NCI-H2081 treated with DMSO at 0.1 percent for 48 hours (cell line): ENCODE measurements at places on chromosomes 7 and 10.

DNA sequence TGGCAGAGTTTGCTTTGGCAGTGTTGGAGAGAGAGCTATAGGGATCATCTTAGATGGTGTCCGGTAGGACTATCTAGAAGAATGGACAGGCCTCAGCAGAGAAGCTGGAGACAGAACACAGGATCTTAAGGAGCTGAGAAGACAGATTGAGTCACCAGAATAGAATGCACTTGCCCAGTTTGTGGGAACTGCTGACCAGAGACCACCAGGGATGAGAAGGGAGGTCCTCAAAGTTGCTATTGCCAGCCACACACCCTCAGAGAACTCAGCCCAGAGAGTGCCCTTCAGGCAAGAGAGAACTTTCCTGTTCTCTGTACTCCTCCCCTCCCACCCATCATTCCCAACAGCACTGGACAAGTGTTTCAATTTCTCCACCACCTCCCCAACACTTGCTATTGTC is 25.3 kb upstream of the GALNT11 start:
- no peak for DNase-seq

DNA sequence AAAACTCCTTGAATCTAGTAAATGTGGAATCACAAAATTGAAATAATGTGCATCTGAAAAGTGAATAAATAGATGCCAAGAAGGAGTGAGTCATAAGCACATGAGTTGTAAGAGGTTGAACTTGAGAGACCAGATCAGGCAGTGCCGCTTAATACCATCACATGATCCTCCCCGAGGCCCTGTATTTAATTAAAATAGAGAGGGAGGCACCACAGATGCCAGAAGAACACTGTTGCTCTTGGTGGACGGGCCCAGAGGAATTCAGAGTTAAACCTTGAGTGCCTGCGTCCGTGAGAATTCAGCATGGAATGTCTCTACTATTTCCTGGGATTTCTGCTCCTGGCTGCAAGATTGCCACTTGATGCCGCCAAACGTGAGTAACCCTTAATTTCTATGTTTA is at the start of gene GPNMB:
TSS of gene GPNMB (plus strand) at position 221 of the 400 bp plus-strand sequence. CDS start at position 304, 83 bp downstream.
- DNase-seq: no peak

- DNase-seq: no peak
Observed at GRCh38 chr10:48759113-48759901, 74.6 kb downstream of the WDFY4 start.

GRCh38 chr7:68676813-68677535 is 921.3 kb upstream of the AUTS2 start:
- no peak for DNase-seq

- DNase-seq: no peak
Observed at GRCh38 chr10:101619983-101620382, 31.9 kb downstream of the DPCD start.

DNA sequence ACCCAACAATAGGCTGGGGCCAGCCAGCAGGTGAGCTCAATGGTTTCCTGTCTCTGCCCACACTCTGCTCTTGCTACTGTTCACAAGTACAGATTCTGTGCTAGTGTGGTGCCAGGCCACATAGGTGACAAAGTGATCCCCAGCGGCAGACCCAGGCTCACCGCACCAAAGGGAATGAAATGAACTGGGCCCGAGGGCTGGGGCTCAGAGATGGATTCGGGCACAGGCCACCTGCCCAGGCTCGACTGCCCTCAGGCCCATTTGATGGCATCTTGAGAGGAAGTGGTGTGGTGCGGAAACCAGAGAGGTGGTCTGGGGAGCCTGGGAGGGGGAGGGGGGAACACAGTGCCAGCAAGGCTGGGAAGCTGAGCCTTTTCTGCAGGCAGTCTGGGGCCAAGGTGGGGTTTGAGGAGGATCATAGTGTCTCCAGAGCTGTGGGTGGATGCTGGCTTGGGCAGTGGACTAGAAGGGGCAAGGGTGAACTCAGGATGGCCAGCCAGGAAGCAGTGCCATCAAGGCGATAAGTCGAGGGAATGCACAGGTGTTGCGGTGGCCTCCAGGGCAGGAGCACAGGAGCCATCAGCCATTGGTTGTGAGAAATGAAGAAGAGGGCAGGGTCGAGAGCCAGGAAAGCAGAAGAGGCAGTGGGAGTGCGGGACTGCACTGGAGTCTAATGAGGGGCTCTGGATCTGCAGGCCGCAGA is 85.2 kb downstream of the ARHGAP22 start:
- no peak for DNase-seq

GRCh38 chr10:36446881-36447280 is 678.5 kb upstream of the ANKRD30A start:
- no peak for DNase-seq

GRCh38 chr7:72435925-72436480 is 23.9 kb upstream of the CALN1 start:
- no peak for DNase-seq

DNA sequence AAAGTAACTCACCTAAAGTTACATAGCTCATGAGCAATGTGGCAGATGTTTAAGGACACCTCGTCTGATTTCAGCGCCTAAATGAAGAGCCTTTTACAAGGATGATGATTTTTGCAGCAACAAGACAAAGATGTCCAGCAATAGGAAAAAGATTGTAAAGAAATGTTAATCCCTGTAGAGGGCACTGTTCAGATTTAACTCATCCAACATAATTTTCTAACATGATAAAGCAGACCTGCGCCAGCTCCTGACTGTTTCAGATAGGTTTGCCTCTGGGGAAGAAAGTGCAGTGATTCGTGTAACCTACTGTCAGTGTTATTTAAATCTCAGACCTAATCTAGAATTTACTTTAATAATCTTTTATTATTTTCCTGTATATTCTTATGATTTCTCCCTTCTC is 595.2 kb downstream of the AUTS2 start:
- DNase-seq: peak; percentile 57

DNA sequence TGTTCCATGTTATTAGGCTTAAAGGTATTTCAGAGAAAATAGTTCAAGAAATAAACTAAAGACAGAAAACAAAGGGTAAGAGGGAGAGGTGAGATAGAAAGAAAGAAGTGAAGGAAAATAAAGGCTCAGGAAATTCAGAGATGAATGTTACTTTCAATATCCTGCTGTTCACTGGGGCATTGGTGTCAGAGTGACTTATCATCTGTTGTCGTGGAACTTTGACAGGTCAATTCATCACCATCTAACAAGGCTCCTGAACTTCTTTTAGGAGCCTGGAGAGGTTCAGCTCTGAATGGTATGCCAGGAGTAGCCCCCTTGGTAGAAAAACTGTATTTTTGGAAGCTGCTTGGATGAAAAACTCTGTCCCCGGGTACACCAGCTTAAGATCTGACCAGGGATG is 100.1 kb downstream of the KLF6 start:
- DNase-seq: no peak

DNA sequence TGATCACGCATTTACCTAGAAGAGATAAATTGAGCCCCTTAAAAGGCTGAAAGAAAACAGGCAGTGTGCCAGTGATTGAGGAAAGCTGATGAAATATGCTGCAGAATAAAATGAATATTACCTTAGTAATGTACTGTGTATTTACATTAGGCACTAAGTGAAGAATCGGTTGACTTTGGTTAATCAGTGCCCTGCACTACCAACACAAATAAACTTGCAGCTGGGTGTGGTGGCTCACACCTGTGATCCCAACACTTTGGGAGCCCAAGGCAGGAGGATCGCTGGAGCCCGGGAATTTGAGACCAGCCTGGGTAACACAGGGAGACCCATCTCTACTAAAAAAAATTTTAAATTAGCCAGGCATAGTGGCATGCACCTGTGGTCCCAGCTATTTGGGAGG is 148.3 kb upstream of the TCF7L2 start:
- no peak for DNase-seq

DNA sequence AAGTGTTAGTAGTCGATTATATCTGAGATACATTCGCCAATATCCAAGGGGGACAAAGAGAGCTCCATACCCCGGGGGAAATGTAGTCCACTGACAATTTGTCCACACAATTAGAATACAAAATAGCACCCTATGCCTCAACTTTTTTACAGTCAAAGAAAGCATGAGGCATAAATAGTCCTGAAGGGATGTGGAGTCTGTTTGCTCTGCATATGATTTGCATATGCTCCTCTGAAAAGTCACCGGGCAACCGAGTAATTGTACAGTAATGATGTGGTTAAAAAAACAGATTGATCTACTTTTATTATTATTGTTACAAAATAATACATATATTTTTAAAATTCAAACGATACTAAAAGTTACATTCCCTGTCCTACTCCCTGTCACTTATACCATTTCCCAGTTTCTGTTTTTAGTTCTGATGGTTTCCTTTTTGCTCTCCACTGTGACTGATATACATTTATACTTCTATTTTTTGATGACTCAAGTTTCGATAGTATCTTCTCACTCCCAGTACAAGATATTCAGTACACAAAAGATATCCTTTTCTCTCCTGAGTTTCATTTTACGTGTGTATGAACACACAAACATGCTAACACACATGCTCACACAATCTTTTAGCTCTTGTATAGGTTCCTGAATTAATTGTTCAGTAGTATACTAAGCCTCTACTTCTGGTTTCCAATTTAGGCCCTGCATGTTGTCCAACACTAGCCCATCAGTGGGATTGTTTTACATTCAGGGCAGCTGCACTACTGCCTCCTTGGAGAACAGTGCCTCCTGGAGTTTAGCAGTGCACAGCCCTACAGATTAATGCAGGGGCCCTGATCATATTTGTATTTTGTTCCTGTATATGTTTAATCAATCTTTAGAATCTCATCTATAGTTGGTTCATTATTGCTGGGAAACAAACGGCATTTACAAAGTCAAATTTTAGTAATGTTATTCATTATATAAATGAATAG is 130.9 kb downstream of the TES start:
- DNase-seq: no peak

DNA sequence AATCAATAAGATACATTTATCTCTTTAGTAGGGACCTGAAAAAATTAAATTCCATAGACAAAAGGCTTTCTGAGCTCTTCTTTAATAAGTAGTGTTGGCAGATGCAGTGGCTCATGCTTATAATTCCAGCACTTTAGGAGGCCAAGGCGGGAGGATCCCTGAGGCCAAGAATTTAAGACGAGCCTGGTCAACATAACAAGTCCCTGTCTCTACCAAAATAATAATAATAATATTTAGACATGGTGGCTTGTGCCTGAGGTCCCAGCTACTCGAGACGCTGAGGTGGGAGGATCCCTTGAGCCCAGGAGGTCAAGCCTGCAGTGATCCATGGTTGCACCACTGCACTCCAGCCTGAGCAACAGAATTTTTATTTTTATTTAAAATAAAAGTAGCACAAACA is 280.8 kb downstream of the ADK start:
- DNase-seq: no peak

- DNase-seq: no peak
Observed at GRCh38 chr10:75165684-75166622, 44.6 kb upstream of the VDAC2 start.

DNA sequence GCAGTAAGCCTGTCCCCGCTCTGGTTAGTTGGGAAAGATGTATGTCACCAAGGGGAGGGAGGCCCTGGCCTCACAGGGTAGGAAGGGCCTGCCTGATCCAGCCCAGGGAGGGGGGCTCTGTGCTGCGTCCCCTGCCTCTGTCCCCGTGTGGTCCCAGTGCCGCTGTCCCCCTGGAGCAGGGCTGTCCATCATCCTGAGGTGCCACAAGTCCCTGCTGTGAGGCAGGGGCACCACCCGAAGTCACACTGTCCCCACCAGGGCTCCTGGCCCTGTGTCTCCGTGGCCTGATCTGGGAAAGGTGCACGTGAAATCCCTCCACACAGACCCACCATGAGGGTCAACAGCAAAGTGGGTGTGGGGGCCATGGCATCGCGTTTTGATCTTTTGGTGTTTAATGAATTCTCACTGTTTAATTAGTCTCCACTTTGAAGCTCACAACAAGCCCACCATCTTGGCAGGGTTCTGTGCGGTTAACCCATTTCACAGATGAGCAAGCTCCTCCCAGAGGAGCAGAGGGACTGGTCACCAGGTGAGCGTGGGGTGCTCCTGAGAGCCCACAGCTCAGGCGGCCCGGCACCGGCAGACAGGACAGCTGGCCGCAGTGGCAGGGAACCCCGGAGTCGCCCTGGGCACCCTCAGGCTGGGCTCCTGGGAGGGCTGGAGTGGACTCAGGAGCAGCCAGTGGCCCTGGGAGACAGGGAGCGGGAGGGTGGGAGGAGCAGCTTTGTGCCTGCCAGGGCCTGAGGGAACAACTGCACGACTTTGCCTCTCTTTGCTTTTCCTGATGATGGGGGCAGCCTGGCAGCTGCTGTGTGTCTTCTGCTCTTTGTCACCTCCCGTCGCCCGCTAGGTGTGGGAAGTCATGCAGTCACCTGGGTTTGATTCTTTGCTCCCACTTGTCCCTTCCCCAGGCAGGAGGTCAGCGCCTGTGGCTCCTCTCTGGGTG is 12.0 kb upstream of the CRYGN start:
- no peak for DNase-seq

DNA sequence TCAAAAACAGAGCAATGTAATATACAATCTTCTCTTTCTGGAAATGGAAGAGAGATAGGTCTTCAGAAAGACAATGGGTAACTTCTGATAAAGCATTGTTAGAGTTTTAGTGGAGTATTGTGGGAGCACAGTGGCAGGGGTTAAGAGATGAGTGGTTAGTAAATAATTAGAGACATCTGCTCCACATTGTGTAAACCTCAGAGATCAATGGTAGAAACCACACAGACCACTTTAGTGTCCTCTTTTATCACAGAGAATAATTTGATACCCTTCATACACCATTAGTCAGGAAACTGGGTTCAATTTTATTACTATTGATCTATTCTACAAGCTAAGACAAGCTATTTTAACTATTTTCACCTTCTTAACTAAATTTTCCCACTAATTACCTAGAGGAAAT is 35.9 kb upstream of the MAGI2 start:
- no peak for DNase-seq
